ENCODE measurements at places on chromosomes 1 and 21.

- no peak for DNase-seq
These were observed 87.8 kb downstream of the HLX start for GRCh38 chr1:220966881-220967611.

- no peak for DNase-seq
These were observed 17.3 kb upstream of the C1orf159 start for GRCh38 chr1:1132956-1133750.

GRCh38 chr1:198678301-198678836 lies 39.5 kb downstream of the PTPRC start:
- DNase-seq: no peak

DNA sequence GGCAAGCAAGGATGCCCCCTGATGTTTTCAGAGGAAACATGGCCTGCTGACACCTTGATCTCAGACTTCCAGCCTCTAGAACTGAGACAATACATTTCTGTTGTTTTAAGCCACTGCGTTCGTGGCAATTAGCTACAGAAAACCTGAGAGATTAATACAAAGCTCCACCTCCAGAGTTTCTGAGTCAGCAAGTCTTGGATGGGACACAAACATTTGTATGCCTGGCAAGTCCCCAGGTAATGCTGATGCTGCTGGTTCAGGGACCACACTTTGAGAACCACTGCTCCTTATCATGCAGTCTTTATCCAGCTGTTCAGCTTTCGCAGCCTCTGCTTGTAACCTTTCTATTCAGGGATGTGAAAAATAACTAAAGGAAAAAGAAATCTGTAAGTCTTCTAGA lies 565.7 kb upstream of the PLXNA2 start:
- DNase-seq: no peak

GRCh38 chr1:58094221-58094620 lies 452.3 kb downstream of the OMA1 start:
- no peak for DNase-seq

DNA sequence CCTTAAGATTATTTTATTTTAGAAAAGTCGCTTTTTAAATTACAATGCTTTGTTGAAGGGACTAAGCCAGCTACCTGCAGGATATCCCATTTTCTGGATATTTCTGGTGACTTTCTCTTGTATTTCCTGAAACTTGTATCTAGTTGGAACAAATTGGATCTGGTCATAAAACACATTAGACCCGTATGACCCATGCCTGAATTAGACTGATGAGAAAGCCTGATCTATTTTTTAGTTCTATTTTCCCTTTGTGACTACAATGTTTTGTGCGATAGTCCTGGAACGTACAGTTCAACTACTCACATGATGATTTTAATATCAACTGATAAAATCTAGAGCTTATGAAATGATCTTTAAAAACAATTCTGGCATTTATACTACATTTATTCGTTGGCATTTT lies 151.8 kb downstream of the RHOU start:
- DNase-seq: no peak

DNA sequence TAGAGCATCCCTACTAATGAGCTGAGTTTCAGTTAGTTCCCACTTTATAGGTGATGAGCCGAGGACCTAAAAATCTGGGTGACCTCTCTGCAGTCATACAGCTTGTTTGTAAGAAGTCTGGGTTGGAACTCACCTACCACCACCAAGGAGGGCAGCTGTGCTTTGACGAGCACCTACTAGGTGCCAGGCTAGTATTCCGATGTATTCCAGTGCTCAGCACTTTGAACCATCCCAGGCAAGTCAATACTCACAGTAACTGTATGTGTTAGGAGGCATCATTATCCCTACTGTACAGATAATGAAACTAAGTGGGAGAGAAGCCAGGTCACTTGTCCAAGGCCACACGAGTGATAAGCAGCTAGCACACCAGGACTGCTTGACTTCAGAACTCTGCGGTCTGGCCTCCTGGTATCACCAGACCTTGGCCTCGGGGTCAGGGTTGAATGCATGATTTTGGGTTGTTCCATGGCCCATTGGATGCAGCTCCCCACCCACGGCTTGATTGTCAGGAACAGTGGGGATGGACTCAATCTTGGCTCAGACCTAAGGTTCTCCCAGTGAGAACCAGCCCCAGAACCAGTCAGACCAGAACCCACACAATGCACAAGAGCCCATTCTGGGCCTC lies 20.7 kb downstream of the ECE1 start:
- no peak for DNase-seq
